ENCODE measurements at places on chromosomes 6 and 20.

DNA sequence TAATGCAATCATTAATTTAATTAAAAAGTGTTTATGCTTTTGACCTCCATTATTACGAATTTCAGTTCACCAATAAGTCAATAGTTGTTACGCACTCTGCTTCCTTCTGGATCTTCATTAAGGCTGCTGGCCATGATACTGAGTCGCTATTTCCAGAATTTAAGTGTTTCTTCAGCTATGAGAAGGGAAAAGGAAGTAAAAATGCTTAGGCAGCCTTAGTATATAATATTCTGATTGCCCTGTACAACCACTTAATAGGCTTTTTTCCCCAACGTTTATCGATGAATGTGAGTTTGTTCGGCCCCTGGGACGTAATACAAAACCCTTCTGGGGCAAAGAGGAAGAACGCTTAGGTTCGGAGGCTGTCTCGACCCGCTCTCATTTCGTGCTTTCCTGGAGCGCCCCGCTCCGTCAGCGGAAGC is 644 bp downstream of the OARD1 start:
- no peak for DNase-seq

GRCh38 chr20:59571551-59572314 is 32.6 kb upstream of the PHACTR3 start:
- DNase-seq: no peak

DNA sequence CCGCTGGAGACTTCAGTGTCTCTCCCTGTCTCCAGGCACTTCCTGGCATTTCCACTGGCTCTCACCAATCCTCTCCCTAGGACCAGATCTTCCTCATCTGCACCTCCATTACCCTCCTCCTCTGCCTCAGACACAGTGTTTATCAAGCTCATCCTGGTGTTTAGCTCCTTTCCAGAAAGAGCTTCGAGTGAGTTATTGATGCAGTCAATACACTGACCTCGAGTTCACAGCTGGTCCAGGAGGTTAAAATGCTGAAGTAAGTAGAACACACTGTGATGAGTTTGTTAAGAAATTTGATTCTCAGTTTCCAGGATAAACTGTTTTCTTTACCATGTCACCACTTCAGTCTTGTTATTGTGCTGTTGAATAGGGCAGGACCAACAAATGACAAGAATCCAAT is 42.1 kb upstream of the ARMC2 start:
- DNase-seq: no peak

DNA sequence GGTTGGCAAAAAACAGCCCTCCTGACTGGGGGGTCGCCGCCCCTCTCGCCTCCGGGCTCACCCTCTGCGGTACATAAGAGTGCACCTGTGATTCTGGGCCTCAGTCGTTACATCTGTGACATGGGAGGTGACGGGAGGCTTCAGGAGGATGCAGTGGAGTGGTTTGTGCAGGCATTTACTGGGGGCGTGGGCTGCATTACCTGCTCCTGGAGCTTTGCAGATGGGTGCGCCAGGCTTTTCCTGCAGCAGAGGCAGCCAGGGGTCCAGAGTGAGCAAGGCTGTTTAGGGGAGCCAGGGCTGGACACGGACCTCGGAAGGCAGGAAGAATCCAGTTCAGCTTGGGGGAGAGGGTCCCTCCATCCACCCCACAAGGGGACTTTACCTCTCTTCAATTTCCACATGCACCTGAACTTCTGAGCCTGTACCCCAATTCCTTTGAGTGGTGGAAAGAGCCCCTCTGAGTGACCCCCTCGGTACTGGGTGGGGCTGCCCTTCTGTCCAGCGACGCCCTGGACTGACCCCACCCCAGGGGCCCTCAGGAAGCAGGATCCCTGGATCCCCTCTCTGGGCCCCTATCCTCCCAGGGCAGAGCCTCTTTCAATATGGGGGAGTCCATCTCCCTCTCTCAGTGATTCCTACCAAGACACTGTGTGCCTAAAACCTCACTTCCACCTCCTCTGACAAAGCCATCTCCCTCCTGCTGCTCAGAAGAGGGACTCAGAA is 134.0 kb downstream of the TAF4 start:
- DNase-seq: no peak

DNA sequence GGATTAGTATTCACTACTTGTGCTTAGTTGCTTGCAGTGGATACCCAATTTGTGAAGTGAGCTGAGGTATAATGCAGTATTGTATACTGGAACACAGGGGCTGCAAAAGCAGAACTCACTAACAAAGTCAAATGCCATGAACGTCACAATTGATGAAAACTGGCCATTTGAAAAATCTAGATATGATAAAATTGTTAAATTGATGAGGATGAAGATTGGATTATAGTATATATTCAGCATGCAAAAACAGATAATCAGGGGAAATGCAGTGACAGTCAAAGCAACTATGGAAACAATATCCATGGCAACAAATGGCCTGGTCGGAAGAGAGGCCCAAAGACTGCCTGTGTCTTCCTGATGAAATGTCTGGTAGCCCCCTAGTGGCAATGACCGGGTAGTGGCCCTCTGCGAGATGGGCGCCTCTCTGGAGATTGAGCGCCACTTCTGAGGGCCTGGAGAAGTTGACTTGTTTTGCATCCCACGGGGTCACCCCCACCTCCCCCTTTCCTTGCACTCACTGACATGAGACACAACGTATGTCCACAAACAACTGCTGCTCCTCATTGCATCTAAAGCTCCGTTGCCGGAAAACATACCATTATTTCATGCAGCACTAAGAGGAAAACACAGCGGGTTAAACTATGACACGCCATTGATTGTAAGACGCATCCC is 43.6 kb downstream of the C6orf15 start:
- no peak for DNase-seq

DNA sequence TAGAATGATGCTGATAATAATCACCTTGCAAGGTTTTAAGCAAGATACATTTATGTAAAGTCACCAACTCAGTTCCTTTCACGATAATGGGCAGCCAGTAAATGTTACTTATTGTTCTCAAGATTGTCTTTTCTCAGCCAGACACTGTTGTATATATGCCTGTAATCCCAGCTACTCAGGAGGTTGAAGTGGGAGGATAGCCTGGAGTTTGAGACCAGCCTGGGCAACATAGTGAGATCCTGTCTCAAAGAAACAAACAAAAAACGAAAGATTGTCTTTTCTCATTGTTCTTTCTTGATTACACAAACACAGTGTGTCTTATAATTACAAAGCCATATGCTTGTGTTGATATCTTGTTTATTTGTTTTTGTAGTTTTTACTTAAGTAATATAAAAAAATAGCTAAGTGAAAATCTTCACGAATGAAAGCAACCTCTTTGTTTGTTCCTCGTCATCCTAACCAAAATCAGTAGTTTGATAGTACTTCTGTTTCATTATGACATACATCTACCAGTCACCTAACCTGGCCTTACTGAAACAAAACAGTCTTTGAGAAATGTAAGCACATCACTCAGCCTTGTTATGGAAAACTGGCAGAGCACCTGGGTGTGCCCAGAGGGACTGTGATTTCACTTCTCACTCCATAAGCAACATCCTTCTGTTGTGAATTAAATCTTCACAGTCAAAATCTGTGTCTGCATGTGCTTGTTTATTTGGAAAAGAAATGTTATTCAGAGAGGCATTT is 436.2 kb upstream of the SOX4 start:
- DNase-seq: no peak

GRCh38 chr6:39905640-39905975 is 28.7 kb downstream of the MOCS1 start:
- no peak for DNase-seq

DNA sequence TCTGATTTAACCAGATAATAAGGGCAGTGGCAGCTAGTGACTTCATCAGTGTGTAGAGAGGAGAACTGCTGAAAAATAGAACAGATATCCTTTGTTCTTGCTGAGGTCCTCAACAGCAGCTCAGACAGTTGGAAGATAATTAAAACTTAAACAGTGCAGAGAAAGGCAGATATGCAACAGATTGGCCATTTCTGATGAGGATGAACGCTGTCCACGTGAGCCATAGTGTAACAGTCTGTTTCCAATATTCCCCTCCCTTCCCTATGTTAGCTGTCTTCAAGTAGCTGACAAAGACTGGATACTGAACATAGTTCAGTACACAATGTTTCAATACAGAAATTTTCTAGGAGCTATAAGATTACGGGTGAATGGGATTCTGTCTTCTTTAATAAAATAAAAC is 291.4 kb downstream of the BTBD9 start:
- DNase-seq: no peak

DNA sequence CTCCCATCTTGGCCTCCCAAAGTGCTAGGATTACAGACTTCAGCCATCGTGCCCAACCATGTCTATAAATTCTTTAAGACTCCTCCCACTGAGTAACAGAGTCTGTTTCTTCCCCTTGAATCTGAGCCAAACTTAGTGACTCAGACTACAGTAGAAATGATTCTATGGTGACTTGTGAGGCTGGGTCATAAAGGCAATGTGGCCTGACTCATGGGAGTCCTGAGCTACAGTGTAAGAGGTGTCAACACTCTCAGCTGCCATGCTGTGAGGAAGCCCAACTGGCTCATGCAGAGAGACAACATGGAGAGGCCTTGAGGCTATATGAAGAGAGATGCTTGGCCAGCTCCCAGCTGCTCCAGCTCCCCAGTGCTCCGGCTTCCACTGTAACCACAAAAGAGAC is 5.2 kb upstream of the NRSN2 start:
- no peak for DNase-seq

DNA sequence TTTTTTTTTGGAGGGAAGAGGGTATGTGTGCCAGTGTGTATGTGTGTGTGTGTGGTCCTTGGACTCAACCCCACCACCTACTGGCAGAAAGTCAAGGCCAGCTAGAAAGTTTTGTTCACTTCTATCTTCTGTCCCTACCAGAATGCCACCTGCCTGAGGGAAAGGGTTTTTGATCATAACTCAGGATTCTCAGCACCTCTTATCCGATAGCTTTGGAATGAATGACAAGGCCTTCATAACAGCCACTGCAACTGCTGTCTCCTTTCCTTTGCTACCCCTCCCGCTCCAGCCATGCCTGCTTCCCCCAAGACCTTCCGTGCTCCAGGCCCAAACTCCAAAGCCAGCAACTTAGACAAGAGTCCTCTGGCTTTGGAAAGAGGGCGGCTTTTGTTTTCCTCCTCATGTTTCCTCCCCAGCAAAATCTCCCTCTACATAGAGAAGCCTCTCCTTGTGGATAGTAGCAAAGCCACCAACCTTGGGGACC is 18.7 kb downstream of the BTN3A1 start:
- no peak for DNase-seq

DNA sequence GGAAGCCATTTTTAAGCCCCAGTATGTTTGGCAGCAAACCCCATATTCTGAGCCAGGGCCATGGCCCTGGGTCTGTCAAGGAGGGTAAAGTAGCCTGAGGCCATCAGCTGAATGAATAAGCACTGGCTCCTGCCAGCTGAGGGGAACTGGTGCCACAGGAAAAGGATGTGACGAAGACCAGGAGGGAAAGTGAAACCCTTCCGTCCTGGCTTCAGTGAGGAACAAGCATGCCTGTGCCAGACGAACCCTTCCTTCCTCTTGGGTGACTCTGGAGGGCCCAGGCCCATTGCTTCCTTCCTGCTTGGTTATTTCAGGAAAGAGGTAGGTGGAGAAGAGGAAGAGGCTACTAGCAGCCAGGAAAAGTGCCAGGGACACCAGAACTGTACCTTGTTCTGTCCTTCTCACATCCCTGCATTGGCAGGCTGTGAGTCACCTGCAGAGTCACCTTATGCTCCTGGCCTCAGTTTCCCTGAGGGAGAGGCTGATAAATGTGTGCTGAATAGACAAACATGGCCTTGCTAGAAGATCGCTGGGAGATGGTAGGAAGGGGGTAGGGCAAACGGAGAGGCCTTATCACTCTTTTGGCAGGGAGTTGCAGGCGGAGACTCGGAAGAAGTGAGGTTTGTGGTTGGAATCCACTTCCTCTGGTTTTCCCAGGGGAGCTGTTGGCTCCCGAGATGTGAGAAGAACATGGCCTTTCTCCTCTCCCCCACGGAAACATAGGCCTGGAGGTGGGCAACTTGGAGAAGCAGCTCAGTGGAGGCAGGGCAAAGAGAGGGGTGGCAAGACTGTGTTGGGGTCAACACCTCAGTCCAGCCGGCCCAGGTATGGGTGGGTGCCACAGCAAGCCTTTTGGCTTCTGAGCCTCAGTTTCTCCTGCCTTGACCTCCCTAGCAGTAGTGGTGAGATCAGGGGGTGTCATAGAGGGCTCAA is 37.4 kb downstream of the COX4I2 start:
- DNase-seq: peak; percentile 80

- DNase-seq: peak; percentile 46
Observed at GRCh38 chr6:14059791-14060436, 57.7 kb upstream of the CD83 start.

- no peak for DNase-seq
Observed at GRCh38 chr6:83711958-83712357, 3.1 kb upstream of the SNAP91 start.

DNA sequence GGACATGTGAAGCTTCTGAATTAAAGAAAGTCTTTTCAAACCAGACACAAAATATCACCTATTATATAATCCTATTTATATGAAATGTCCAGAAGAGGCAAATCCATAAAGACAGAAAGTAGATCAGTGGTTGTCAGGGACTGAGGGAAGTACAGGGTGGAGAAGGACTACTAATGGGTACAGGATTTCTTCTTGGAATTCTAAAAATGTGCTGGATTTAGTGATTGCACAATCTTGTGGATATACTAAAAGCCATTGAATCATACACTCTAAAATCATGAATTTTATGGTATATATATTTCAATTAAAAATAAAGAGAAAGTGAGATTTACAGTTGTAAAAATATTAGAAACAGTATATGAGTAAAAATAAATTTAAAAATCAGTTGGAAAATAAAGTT is 18.7 kb upstream of the MC3R start:
- no peak for DNase-seq

- peak; percentile 56 for DNase-seq
Observed at GRCh38 chr6:124795643-124796463, 166.4 kb upstream of the RNF217 start.

DNA sequence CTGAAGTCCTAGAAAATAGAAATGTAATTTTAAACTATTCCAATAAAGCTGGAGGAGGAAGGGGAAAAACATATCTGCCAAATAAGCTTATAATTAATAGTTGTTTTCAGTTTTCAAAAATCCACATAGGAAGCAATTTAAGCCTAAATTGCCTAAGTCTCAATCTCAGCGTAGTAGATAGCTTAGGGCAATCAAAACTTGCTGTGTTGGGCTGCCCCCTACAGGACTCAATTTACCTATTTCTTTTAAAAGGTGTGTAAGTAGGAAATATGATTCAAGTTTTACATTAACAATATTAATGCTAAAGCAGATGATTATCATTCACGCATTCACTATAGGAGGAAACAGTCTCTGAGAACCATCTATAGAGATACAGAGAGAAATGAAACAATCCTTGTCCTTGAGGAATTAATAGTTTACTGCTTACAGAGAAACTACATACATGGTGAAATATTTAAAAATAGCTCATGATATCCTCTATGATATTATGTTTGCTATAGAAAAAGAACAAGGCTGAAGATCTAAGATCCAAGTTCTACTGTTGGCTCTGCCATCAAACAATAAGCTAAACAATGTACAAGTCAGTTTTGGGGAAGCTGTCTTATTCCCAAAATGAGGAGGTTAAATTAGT is 102.1 kb downstream of the ATG5 start:
- DNase-seq: peak; percentile 11

All from cerebellar nuclear complex (tissue), 1 donor.